Mesenchymal stem cell (in vitro differentiated cells and primary cell): ENCODE measurements at places on chromosomes 12 and 14.

DNA sequence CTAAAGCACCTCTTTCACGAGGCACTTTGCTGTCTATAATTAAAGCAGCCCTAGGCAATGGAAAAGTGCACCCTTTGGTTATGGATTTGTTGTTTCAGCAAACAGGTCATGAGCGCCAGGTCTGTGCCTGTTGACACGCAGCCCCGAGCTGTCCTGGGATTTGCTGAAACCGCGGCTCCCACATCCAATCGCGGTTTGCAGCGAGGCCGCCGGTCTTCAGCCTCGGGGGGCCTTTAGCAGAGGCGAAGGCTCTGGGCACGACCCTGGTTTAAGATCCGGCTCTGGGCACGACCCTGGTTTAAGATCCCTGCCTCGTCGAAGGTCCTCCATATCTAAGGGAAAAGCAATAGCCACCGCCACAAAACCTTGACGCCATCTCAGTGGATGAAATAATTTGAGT is 79.2 kb downstream of the GLT1D1 start:
- DNase-seq: no peak

DNA sequence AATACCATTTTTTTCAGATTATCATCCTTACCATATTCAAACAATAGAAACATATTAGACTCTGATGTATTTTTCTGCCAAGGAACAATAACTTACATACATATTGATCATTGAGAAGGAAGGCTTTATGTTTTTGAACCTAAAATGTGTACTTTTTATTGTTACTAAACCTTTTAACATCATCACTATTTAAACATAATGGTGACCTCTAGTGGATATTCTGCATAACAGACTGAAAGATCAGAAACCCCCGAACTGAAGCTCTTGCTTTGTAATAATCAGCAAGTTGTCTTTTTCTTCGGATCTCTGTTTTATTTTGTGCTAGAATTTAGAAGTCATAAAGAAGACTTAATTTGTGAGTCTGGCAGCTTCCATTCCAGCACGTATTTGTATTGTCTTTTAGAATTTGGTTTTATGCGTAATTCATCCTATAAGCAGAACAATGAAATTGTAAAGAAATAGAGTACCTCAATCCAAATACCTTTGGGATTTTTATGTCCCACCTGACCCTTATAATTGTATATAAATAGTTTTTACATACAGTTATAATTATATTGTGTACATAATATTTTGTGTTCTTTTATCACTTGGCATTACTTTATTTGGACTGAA is 125.9 kb upstream of the ATF1 start:
- peak; percentile 66 for DNase-seq

GRCh38 chr14:104827177-104828055 is 26.5 kb downstream of the ZBTB42 start:
- peak; percentile 77 for DNase-seq

GRCh38 chr14:20645481-20645880 is 4.0 kb upstream of the OR6S1 start:
- no peak for DNase-seq

GRCh38 chr12:80412343-80412953 is 31.6 kb upstream of the PTPRQ start:
- peak; percentile 55 for DNase-seq

DNA sequence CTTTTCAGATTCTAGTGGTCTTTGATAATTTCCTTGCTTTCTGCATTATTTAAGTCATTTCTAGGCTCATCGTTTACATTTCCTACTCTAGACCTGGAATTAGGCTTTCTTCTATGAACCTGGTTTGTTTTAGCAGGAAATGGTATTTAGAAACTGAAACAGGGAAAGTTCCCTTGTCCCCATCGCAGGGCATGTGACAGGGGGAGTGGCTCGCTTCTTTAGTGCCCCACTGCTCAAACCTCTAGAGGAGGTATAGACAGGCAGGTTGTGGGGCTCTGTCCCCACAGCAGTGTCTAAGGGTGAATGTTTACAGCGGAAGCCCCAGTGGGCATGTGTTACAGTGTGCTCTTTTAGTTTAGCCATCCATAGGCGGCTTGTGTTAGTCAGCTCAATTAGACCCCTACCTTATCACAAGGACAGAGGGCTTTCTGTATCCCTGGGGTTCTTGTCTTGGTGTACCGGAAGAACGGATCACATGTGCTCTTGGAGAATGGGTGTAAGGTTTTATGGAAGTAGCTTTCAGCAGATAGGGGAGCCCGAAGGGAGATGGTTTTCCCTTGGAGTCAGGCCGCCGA is 25.0 kb downstream of the IFT81 start:
- DNase-seq: no peak
